Fibroblast of skin of back (primary cell): ENCODE measurements at places on chromosomes 1 and 21.

- DNase-seq = no peak
Measured at GRCh38 chr1:164699815-164700491, 141.0 kb downstream of the PBX1 start.

DNA sequence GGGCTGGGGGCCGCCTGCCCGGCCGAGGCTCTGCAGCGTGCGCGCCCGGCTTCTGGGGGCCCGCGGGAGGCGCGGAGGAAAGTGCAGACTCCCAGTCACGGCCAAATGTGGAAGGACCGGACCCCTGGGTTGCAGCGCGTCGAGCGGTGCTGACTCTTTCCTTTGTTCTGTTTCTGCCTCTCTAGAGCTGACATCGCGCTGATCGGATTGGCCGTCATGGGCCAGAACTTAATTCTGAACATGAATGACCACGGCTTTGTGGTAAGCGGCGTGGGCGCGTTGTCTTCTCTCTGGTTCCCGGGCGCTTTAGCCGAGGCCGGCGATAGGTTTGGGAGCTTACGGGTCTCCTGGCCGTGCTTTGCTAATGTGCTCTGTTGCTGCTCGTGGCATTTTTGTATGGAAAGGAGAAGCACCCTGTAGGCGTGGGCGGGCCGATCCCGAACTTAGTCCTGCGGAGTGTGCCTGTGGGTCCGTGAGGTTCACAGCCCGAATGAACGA, 629 bp downstream of the PGD start:
- DNase-seq = peak; percentile 41

DNA sequence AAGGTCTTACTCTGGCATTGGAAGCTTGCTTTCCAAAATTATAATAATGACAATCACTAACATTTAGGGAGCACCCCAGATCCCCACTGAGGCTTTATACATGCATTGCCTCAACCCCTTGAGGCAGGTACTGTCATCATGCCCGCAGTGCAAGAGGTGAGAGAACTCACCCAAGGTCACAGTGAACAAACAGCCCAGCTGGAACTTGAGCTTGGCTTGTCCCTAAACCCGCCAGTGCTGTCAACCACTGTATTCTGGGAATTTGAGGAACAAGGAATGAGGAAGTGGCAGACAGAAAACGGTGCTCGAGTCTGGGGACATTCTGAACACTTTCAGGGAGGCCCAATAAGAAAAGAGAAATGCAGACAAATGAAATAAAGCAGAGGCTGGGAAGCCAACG, 34.6 kb upstream of the TLR5 start:
- no peak for DNase-seq

DNA sequence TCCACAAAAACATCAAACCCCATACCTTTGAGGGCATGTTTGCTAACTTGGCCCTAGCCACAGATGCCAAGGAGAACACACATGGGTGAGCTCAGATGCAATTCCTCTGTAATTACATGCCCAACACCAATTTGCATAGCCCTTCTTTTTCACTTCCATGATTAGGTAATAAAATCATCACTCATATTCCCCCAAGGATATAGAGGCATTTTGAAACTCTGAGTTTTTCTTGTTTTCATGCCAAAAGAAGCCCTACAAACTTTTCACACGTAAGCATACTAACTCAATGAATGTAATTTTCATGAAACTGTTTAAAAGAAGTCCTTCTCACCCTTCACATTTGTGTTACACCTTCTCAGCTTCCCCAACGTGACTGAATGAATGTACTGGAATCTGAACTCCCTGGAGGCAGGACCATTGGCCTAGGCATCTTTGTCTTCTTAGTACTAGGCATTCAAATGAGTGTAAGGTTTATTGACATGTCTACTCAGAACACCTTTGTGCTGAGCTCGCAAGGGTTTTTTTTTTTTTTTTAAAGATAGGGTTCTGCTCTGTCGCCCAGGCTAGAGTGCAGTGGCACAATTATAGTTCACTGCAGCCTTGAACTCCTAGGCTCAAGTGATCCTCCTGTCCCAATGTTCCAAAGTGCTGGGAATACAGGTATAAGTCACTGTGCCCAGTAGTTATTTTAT, 31.0 kb downstream of the FBXO42 start:
- peak; percentile 11 for DNase-seq

DNA sequence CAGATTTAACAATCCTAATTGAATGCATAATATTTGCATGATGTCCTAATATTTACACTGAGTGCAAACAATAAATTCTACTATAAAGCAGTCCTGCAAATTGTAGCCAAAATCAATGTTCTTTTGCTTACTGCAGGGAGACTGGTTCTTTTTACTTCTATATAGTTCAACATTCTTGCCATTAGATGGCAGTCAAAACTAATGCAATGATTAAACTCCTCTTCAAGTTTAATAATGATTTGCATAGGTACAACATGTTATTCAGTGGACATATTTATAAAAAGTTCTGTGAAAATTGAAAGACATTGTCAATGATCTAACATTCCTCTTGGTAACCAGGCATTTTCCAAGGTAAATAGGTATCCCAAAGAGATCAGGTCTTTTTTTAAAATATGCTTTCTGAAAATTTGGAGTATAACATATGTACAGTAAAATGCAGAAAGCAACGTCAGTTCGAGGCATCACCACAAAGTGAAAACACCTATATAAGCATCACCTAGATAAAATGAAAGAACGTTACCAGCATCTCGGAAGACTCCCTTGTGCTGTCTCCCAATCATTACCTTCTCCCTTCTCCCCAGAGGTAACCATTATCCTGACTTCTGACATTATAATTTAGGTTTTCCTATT, 9.8 kb upstream of the FNBP1L start:
- peak; percentile 60 for DNase-seq

DNA sequence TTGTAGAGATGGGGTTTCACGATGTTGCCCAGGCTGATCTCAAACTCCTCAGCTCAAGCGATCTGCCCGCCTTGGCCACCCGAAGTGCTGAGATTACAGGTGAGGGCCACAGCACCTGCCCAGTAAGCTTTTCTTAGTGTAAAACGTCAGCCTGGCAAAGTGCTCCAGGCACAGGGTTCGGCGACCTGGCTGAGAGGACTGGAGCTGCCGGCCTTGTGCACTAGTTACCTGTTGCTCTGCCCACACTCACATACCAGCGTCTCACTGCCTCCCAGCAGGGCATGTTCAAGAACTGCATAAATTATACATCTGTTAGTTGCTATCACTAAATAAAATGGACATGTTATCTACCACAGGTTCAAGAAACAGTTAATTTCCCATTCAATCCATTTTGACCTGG, 55.2 kb downstream of the DEGS1 start:
- no peak for DNase-seq

DNA sequence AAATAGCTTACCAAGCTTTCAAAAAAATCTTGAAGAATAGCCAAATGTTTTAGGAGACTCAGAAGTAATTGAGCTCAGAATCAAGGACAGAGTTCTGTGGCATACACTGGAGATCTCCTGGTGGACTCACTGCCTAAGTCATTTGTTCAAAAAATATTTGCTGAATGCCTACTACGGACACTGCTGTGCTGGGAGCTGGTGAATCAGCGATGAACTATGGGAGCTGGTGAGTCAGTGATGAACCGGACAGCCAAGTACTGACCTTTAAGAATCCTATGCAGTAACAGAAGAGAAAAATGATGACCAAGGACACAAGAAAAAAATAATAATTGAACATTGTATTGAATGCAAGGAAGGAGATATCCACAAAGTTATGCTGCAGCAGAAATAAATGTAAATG, 717.9 kb upstream of the CXADR start:
- peak; percentile 95 for DNase-seq

DNA sequence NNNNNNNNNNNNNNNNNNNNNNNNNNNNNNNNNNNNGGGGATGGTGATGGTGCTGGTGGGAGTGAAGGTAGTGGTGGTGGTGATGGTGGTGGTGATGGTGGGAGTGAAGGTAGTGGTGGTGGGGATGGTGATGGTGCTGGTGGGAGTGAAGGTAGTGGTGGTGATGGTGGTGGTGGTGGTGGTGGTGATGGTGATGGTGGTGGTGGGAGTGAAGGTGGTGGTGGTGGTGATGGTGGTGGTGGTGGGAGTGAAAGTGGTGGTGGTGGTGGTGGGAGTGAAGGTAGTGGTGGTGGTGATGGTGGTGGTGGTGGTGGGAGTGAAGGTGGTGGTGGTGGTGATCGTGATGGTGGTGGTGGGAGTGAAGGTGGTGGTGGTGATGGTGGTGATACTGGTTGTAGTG, 93.6 kb downstream of the CRYAA start:
- no peak for DNase-seq

DNA sequence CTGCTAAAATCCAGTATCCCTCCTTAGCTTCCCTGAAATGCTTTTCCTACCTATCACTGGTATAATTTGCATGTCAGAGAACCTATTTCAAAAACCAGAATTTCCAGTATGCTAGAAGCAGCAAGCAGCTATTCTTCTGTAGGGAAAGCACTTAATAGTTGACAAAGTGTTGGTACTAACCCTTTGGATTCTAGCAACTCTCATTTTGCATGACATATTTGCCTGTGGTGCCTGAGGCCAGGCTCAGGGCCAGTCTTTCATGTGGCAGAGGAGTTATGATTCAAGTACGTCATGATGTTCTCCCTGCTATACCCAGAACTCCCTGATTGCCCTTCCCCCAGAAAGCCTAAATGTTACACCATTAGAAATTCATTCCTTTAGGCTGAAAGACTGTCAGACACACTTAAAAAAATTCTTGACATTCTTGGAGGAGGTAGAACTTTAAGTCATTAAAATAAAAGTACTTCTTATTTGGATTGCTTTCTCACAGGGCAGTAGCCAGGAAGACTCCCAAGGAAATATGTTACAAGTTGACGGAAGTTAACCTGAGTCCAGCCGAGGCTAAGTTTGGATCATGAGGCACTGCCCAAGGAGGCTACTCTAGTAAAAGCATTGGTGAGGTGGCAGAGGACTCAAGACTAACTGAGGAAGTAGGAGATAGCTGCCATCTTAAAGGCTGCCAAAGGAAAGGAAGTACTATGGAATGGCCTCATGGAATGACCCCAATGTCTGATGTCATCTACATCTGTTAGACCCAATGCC, 298.4 kb upstream of the SPAG17 start:
- no peak for DNase-seq

GRCh38 chr1:203420263-203420662, 55.3 kb upstream of the PRELP start:
- DNase-seq = no peak

DNA sequence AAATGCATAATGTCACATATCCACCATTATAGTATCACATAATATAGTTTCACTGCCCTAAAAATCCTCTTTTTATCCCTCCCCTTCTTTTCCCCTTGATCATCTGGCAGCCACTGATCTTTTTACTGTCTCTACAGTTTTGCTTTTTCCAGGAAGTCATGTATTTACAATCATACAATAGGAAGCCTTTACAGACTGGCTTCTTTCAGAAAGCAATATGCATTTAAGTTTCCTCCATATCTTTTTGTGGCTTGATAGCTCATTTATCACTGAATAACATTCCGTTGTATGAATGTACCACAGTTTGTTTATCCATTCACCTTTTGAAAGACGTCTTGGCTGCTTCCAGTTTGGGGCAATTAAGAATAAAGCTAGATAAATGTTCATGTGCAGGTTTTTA, 14.3 kb upstream of the WDTC1 start:
- DNase-seq = no peak

- DNase-seq = peak; percentile 56
Measured at GRCh38 chr1:22414244-22414751, 37.4 kb upstream of the ZBTB40 start.

GRCh38 chr1:227938911-227939790, 8.6 kb downstream of the WNT9A start:
- DNase-seq = no peak

GRCh38 chr1:184487531-184488193, 100.8 kb downstream of the C1orf21 start:
- no peak for DNase-seq

DNA sequence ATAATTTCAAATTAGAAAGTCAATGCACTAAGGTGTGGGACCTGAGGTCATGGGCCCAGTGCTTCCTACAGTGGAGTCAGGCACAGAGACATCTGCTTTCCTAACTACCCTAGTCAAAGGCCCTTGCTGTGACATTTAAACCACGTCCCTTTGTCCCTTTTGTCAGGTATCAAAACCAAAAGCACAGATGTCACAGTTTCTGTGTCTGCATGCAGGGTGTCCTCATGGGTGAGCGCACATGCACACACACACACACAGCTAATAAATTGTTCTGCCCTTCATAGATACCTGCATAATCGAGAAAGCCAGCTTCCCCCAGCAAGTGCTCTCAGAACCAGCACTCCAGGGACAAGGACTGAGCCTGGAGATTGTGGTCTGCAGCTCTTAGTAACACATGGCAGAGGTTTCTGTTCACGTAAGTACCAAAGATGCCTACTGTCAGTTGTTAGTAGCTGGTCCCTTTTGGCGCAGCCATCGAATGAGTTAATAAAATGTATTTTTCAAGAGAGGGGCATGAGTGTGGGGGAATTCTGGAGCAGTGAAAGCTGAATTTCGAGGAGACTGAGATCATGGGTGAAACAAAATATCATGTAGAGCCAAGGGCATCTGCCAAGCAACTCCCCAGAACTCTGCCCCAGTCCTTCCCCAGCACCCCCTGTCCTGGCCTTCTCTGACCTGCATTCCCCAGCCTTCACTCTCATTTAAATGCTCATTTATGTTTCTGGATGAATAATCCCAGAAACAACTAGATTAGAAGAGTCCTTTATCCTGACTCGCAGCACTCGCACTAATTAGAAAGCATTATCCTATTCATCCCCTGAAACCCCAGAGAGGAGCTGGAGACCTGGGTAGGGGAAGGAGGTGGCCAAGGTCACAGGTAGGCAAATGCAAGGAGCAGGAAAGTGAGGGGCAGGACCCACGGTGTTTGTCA, 25.5 kb downstream of the TNR start:
- no peak for DNase-seq

GRCh38 chr1:239757716-239758115, 334.0 kb upstream of the FMN2 start:
- DNase-seq = peak; percentile 27

DNA sequence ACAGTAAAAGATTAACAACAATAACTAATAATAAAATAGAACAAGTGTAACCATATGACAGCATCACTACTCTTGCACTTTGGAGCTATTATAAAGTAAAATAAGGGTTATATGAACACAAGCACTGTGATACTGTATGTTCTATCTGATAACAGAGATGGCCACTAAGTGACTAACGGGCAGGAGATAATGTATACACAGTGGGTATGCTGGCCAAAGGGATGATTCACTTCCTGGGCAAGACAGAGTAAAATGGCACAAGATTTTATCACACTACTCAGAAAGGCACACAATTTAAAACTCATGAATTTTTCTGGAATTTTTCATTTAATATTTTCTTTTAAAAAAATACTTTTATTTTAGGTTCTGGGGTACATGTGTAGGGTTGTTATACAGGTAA, 12.3 kb downstream of the SLC9C2 start:
- peak; percentile 9 for DNase-seq

DNA sequence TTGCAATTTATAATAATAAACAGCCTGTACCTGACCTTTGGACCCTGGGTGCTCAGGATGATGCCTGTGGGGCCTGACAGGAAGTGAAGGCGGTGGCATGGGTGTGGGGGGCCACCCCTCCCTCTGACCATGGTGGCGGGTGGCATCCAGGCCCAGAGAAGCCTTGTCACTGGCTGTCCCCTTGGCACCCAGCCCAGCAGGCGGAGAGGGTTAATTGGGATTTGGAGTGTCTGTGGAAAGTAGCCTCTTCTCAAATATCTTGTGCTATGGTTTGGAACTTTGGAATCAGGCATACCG, 20.5 kb downstream of the SOX13 start:
- no peak for DNase-seq

GRCh38 chr21:14888202-14888601, 176.6 kb downstream of the NRIP1 start:
- DNase-seq = no peak

GRCh38 chr1:220796530-220796929, 9.8 kb downstream of the MTARC1 start:
- DNase-seq = no peak
